ENCODE measurements at places on chromosomes 7 and 10. TPM values are rescaled to one million over a fixed set of nuclear protein-coding genes. Genes with fewer than 3 reads are reported as not detected.

DNA sequence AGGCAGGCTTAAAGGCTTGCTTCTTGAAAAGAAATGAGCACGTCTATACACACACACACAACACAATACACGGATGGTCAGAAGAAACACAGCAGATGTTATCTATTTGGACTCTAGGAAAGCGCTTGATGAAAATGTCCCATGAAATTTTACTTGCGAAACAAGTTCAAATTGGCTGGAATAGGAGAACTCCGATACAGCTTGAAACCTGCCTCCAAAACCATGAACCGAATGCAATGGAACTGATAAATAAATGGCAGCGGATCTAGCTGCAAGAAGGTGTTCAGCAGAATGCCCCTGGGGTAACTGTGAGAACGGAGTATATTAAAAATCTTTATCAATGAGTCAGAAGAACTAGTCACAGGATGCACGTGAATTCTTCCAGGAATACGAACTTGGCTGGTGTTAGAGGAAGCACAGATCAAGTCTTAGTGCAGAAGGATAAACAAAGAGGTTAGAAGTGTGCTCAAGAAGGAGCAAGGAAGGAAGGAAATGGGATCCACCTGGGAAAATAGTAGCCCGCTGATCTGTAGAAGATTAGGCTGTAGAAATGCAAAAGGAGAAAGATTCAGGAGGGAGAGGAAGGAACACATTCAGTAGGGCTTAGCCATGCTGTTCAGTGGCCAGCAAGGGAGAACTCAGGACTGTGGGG is 142.0 kb upstream of the PRKCQ start:
- DNase-seq: no peak

DNA sequence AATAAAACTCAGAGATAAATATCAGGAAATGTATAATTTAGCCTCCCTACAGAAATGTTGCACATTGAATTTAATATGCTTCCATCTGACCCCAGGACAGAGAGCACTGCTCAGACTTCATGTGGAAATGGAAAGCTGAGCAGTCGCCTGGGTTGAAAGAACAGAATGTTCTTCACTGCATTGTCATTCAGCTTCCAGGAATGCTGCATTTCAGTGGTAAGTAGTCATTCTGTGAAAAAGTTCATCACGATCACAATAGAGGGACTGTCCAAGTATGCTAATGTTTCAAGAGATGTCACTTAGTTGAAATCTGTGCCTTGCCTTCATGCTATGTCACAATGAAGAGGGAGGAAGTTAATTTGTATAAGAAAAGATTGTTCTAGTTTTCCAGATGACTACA is 147.3 kb downstream of the NRCAM start:
- no peak for DNase-seq

GRCh38 chr10:122404576-122404975 is 30.1 kb downstream of the PLEKHA1 start:
- no peak for DNase-seq

- no peak for DNase-seq
These were observed 2.4 kb upstream of the EGR2 start for GRCh38 chr10:62818426-62819011.

Gene C10orf67
- 0.36 TPM for total RNA-seq

- peak; percentile 67 for DNase-seq
These were observed 1.7 kb downstream of the SFXN3 start for GRCh38 chr10:101032637-101033224.

GRCh38 chr7:155355745-155356144 is 58.1 kb downstream of the INSIG1 start:
- DNase-seq: no peak

DNA sequence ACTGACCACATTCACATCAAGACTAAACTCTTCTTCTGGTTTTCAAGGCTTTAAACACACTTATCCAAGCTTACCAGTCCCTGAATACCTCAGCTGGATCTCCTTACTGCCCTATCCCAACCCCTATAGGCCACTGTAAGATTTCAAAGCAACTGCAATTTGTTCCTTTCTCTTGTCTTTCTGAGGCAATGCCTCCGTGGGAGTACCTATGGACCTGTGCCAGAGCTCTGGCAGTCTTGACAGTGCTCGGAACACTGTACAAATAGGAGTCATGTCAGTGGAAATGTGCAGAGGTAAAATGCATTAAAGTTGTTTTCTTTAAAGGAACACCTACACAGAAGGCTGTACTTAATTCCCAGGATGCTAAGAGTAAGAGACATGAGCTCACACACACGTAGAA is 124.7 kb downstream of the CNOT4 start:
- DNase-seq: peak; percentile 41

- no peak for DNase-seq
These were observed 815.1 kb downstream of the MAGI2 start for GRCh38 chr7:78638364-78638763.

DNA sequence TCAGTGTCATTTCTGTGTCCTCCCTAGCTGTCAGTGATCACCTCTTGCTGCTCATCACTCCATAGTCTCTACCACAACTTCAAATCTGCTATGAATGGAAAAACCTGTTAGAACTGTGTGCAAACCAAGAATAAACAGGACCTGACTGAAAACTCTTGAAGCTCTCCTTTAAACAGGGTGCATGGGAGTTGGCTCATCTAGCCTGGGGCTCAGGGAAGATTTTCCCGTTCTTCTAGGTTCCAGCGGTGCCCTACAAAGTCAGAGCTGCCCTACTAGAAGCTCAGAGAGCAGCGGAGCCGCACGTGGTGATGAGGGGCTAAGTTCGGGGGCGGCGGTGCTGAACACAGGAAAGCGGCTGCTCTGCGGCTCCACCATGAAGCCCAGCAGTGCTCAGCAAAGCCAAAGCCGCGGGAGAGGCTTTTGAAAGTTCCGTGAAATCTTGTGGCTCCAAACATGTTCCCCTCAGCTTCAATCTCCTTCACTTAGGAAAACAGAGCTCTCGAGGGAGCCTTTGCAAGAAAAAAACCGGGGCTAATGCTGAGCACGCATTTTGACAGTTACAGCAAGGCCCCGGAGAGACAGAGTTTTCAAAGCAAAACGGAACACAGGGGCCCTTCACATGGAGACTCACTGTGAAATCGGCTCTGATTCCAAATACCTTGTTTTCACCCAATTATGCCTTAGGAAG is 30.5 kb downstream of the RGS10 start:
- DNase-seq: no peak

Gene UTF1
- 6.3 TPM for total RNA-seq

Gene SNCG
- total RNA-seq: 76.1 TPM

DNA sequence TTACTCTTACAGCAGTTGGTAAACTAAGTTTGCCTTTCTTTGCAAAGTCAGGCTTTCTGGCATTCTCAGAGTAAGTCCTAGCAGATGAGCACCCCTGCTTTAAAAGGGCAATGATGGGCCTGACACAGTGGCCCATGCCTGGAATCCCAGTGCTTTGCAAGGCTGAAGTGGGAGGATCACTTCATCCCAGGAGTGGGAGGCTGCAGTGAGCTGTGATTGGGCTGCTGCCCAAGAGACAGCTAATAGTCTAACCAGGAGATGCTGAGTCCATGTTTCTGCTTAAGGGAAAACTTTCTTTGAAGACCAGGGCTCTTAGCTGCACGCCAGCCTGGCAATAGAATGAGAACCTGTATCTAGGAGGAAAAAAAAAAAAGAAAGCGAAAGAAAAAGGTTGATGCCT is 100.2 kb upstream of the MPP7 start:
- no peak for DNase-seq

- DNase-seq: no peak
These were observed 185.7 kb upstream of the AUTS2 start for GRCh38 chr7:69412331-69413146.

- no peak for DNase-seq
These were observed 5.8 kb downstream of the IKZF1 start for GRCh38 chr7:50310361-50310760.

- no peak for DNase-seq
These were observed 66.2 kb upstream of the MXI1 start for GRCh38 chr10:110141185-110141584.

Gene TLL2
- total RNA-seq: 0.07 TPM

DNA sequence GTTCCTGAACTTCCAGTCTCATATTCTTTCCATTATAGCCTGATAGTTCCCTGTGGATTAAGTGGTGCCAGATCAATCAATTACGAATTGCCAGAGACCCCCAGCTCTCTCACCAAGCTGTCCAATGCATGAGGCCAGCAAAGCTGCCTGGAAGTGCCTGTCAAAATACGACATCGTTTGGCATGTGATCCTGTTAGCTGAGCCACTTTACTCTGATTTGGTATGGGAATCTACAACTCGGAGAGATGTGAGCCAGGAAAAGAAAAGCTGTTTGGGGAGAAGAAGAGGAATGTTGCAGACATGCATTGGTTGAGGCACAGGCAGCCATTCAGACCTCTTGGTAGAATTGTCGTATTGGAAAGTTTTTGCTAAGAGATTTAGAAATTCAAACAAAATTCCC is 3.9 kb downstream of the SNX10 start:
- no peak for DNase-seq

DNA sequence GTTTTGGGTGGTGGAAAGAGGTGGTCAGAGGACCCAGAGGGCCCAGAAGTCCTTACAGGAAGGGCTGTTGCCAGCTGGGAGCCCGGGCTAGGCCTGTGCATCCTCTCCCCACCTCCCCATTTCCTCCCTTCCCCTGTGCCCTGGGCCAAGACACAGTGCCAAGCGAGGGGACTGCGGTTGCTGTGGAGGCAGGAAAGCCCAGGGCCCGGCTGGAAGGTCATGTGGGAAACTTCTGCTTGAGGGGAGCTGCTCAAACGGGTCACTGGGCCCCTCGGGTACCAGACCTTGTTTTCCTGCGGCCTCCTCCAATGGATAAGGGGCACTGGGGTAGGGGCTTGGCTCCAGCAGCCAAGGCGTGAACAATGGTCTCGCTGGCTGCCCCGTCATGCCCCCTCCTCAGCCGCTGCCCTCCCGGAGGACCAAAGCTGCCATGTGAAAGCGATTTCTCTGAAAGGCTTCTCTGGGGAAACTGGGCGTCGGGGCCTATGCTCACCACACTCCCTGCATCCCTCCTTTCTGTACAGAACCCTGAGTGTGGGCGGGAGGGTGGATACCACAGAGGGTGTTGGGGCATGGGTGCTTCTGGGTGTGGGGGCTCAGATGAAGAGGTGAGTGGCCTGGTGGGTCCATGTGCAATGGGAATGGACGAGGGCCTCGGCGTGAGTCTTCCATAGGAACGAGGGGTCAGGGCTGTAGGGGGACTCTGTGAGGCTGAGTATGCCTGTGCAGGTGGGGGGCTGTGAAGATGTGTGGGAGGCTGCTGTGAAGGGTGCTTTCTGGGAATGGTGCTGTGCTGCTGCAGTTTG is 135.3 kb downstream of the PTPN20 start:
- DNase-seq: no peak

Gene CRYGN
- 1.5 TPM for total RNA-seq

Gene METTL27
- 25.6 TPM for total RNA-seq

Data from ovary (tissue), 10 donors.